ENCODE measurements at places on chromosomes 12 and 14. TPM values are rescaled to one million over a fixed set of nuclear protein-coding genes. Genes with fewer than 3 reads are reported as not detected.

Gene RPGRIP1
- total RNA-seq = not detected

Gene CKB
- 260 TPM for total RNA-seq

Gene RGS6
- total RNA-seq = 4.9 TPM

Gene GPR84
- not detected for total RNA-seq

Gene CLEC1A
- total RNA-seq = 0.41 TPM

Gene CGRRF1
- total RNA-seq = 19.6 TPM

Gene NCOR2
- total RNA-seq = 7.3 TPM

Gene CCT2
- 297 TPM for total RNA-seq

Gene LTBR
- 2.4 TPM for total RNA-seq

Gene RIC8B
- 29.8 TPM for total RNA-seq

Gene MBD6
- 1.2 TPM for total RNA-seq

Gene GLIPR1L1
- total RNA-seq = under 0.01 TPM

Gene GYS2
- not detected for total RNA-seq

Gene MTERF2
- 18.3 TPM for total RNA-seq

Gene B4GALNT1
- 37.5 TPM for total RNA-seq

Gene GALNT8
- total RNA-seq = 57.5 TPM

Gene TTC7B
- 10.6 TPM for total RNA-seq

Gene NPC2
- total RNA-seq = 17.9 TPM

Gene HOXC10
- not detected for total RNA-seq

Gene HOXC12
- not detected for total RNA-seq

Gene BMAL2
- 42.4 TPM for total RNA-seq

Gene ADCY6
- 25.7 TPM for total RNA-seq

Gene C12orf56
- 0.41 TPM for total RNA-seq

Gene KRT81
- not detected for total RNA-seq

Gene BICDL1
- total RNA-seq = 24.5 TPM

Gene FGF23
- total RNA-seq = not detected

Gene GPR135
- total RNA-seq = 5.3 TPM

Gene PGF
- total RNA-seq = 2.9 TPM

Gene VRTN
- not detected for total RNA-seq

Gene AQP6
- total RNA-seq = not detected

Gene IFNG-AS1
- total RNA-seq = not detected

Gene RBP5
- not detected for total RNA-seq

Gene INSM2
- not detected for total RNA-seq

Gene NABP2
- total RNA-seq = 26.9 TPM

Gene P3H3
- 11.0 TPM for total RNA-seq

Gene BAZ2A
- total RNA-seq = 13.5 TPM
